ENCODE measurements at places on chromosomes 2 and 18. TPM values are rescaled to one million over a fixed set of nuclear protein-coding genes. Genes with fewer than 3 reads are reported as not detected.

Gene EMILIN2
- 25.3 TPM for total RNA-seq

Gene RGPD3
- total RNA-seq = 0.32 TPM

Gene SCYGR4
- not detected for total RNA-seq

Gene CDK5R2
- not detected for total RNA-seq

Gene SYT4
- total RNA-seq = not detected

Gene TNS1
- total RNA-seq = 1.0 TPM

Gene DIPK1C
- not detected for total RNA-seq

Gene GKN1
- not detected for total RNA-seq

Gene MYCN
- not detected for total RNA-seq

Gene ARHGEF33
- 0.12 TPM for total RNA-seq

Gene MAP3K19
- not detected for total RNA-seq

Gene CERKL
- total RNA-seq = 0.07 TPM

Gene REG1B
- total RNA-seq = not detected

Gene CCDC74B
- total RNA-seq = 1.7 TPM

Gene CHAC2
- total RNA-seq = 13.0 TPM

Gene SEH1L
- total RNA-seq = 59.6 TPM

Gene GCA
- total RNA-seq = 16.5 TPM

Gene CYP26B1
- not detected for total RNA-seq

Gene TEKT4
- 0.39 TPM for total RNA-seq

Gene FEZ2
- total RNA-seq = 20.6 TPM

Measured in T-helper 1 cell treated with Interleukin-12 subunit alpha and Interleukin-12 subunit beta and Interleukin-4 antibody, amounts not matched to agents 30 ng/mL and 1 ng/mL, for 36 hours (primary cell).